ENCODE measurements at places on chromosomes 7 and 10.

- no peak for DNase-seq
Measured at GRCh38 chr10:49664006-49664841, 15.2 kb upstream of the C10orf53 start.

DNA sequence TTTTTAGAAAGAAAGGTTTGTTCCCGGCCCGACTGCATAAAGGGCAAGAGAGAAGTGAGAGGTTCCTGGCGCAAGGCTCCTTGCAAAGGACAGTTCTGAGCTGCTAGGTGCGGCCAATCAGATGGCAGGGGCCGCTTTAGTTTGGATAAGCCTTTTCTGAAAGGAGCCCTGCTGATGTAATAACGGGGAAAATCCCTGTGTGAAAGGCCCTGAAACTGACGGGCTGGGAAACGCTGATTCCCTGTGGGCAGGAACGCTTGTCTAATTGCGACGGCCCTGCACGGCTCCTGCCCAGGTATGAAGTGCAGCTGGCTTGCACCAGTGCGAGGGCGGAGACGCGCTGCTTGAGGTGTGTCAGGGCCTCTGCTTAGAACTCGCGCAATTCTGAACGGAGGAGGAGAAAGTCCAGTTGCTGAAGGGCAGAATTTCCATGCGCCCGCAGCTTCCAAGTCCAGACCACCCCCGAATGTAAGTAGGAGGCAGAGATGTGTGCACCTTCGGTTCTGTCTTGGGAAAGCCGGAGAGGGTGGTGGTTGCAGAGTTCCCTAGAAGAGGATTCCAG is 30.5 kb downstream of the TACC2 start:
- DNase-seq: no peak

GRCh38 chr7:42192851-42193461 is 44.1 kb downstream of the GLI3 start:
- no peak for DNase-seq

GRCh38 chr10:126458466-126458865 is 70.2 kb upstream of the ADAM12 start:
- DNase-seq: no peak

GRCh38 chr7:85115862-85116261 is 71.0 kb downstream of the SEMA3D start:
- DNase-seq: no peak

- no peak for DNase-seq
Measured at GRCh38 chr10:79340646-79341244, 6.5 kb upstream of the PPIF start.

DNA sequence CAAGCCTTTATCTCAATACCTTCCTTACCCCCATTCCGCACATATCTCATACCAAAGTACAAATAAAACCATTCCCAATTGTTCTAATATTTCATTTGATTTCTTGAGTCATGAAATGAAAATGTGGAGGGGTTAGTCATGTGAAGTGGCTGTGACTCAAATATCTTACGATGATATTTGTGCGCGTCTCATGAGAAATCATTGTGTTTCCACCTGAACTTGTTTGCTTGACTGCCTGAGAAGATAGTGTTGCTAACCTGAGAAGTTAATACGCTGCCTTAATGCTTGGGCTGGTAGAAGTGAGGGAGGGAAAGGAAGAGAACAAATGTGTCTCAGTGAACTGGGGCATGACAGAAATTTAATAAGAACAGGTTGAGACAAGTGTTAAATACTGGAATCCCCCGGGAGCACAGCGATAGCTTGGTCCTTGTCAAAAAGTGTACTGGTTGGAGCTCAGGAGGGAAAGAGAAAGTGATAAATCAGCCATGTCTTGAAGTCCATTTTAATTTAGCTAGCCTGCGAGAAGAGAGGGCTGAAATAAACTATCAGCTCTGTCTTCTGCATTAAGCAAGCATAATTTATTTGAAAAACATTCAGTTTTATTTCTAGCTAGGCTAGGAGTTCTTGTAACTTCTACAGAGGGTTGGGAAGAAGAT is 7.2 kb upstream of the EPHA1 start:
- no peak for DNase-seq

- no peak for DNase-seq
Measured at GRCh38 chr7:101618916-101619315, 10.2 kb downstream of the MYL10 start.

- no peak for DNase-seq
Measured at GRCh38 chr7:149862156-149862555, 11.6 kb upstream of the ATP6V0E2 start.

GRCh38 chr7:92403760-92404074 is 43.6 kb upstream of the GATAD1 start:
- no peak for DNase-seq

DNA sequence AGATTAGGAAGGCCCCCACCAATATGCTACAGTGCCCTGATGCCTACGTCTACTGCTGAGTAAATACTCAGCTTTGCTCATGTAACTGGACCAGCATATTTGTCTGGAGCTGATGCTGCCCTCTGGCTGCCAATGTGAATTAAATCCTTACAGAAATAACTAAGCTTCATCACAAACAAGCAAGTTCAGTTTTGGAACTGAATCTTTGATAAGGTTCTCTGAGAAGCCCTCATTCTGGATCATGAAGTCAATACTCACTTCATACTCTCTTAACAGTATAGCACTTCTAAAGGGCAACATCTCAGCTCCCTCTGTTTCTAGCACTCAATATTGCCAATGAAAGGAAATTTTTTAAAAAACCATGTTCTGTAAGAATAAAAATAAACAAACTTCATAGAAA is 246.7 kb downstream of the ETV1 start:
- DNase-seq: no peak

GRCh38 chr10:3820255-3820654 is 35.2 kb upstream of the KLF6 start:
- DNase-seq: no peak

DNA sequence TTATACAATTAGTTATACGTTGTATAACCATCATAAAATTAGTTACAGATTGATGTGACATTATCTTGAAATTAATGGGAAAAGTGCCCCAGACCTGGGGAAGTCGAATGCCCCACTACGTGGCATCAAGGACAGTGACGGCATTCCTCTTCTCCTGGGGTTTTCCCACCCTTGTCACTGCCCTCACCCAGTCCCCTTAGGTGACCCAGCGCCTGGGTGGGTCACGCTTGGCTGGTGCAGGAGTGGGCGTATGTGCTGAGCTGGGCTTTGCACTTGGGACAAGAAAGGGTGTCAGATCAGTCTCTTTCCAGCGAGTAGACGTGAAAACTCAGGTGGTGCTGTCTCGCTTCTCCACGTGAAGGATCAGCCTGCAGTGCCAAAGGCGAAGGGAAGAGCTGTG is 7.6 kb downstream of the FOXK1 start:
- no peak for DNase-seq

- DNase-seq: no peak
Measured at GRCh38 chr10:11612021-11613001, 861 bp upstream of the USP6NL start.

DNA sequence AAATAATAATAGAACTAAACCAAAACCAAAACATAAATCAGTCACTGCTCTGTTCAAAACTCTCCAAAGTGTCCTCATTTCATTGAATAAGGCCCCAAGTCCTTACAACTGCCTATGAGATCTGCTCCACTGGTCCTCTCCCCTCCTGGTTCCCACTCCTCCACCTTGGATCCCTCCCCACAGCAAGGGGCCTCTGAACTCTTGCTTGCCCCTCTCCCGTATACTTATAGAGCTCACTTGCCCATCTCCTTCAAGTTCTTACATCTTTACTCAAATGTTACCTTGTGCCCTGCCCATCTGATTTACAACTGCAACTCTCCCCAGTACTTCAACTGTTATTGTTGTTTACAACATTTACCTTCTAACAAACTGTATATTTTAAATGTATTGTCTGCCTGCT is 819 bp downstream of the POLD2 start:
- DNase-seq: no peak

DNA sequence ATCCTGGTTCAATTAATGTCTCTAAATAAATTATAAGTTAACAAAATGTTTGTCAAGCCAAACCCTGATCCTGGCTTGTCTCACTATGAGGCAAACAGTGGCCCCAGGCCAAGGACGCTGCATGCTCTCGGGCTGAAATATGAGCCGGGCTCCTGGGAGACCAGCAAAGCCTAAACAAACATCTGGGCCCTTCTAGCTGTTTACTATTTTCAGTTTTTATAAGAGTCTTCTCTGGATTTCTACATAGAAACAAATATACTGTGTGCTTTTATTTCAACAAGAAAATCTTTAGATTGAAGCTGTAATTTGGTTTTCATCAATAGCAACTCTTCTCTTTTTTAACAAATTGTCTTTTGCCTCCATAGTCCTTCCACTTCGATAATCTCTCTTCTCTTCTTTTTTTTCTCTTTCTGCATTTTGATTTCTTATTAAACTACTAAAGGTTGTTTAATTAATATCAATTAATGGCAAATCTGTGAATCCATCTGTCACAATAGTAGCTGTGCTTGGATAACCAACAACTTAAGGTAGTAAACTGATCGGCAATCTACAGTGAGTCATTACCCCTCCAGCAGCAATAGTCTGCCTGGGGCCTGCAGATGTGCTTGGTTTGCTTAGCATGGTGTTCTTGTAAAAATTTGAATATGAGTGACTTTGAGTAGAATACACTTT is 83.3 kb upstream of the DNAJC1 start:
- DNase-seq: no peak

DNA sequence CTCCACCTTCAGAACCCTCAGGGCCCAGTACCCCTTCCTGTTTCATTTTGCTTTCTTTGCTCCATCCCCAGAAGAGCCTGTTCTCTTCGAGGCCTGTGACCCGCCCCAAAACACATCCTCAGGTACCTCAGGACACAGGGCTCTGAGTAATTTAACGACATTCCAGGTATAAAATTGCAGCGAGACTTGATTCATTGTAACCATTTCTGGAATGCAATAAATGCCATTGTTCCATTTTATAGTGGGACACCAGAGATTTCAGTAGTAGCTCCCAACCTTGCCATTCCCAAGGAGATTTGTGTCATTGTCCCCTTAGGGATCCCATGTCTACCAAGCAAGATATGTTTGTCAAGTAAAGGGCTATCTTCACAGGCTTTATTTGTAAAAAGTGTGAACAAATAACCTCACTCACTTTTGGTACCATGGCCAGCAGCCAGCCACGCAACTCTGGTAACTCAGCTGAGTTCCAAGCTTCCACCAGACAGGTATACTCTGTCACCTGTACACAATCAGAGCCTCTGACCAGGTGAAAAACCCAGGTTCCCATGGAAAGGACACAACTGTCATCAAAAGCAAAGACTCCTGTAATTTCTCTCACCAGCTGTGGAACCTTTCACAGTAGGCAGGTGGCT is 441.3 kb downstream of the PLXNA4 start:
- no peak for DNase-seq

DNA sequence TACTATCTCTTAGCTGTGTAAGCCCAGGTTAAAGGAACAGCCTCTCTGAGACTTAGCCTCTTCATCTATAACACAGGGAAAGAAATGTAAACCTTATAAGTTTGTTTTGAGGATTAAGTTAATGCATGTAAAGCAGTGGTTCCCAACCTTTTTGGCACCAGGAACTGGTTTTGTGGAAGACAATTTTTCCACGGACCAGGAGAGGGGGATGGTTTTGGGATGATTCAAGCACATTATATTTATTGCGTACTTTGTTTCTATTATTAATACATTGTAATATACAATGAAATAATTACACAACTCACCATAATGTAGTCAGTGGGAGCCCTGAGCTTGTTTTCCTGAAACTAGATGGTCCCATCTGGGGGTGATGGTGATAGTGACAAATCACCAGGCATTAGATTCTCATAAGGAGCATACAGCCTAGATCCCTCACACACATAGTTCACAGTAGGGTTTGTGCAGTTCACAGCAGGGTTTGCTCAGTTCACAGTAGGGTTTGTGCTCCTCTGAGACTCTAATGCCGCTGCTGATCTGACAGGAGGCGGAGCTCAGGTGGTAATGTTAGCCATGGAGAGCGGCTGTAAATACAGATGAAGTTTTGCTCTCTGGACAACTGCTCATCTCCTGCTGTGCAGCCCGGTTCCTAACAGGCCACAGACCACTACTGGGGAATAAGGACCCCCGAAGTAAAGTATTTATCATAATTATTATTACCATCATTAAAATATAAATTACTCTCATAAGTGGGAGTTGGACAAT is 41.3 kb upstream of the ANK3 start:
- no peak for DNase-seq

- no peak for DNase-seq
Measured at GRCh38 chr10:80461208-80462183, 7.4 kb downstream of the TSPAN14 start.

GRCh38 chr7:129090300-129090907 is 35.5 kb upstream of the TNPO3 start:
- no peak for DNase-seq

DNA sequence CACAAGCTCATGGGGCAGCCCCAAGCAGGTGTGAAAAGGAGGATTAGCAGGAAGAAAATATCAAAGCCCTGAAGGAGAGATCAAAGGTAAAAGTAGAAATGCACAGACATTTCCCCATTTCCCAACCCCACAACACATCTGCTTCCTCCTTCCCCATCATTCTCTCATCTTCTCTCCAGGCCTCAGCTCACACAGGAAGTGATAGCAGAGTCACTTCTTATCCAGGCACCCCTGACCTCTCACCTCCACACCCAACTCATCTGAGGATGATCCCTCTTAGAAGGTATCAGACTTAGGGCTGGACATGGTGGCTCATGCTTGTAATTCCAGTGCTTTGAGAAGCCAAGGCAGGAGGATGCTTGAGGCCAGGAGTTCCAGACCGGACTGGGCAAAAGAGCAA is 18.2 kb upstream of the GJC3 start:
- no peak for DNase-seq

DNA sequence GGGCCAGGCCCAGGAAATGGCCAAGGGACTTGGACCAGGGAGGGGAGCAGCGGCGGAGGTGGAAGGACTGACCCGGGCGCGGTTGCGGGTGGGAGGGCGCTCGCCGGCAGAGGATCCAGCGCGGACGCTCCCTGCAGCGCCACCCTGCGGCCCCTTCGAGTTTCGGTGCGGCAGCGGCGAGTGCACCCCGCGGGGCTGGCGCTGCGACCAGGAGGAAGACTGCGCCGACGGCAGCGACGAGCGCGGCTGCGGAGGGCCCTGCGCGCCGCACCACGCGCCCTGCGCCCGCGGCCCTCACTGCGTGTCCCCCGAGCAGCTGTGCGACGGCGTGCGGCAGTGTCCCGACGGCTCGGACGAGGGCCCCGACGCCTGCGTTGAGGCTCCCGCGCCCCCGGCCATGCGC is 16.8 kb upstream of the ZNF467 start:
- DNase-seq: no peak

DNA sequence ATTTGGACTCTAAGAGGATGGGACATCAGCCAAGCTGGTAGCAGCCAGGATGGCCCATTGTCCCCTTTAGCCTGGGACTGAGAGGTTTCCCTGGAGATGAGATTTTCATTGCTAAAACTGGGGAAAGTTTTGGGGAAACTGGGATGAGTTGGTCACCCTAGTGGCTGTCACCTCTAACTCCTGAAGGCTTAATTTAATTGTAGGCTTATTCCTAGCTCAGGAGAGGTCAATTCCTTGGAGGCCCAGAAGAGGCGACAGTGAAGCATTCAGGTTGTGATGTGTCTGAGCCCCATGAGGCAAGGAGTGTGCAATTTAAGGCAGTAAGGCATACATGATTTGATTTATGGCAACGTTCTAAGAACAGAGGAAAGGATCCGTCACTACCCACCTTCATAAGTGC is 24.9 kb upstream of the JAZF1 start:
- no peak for DNase-seq

GRCh38 chr7:32275216-32276009 is 205.2 kb upstream of the PDE1C start:
- no peak for DNase-seq

- no peak for DNase-seq
Measured at GRCh38 chr10:14705548-14706230, 69.0 kb downstream of the FAM107B start.
